ENCODE measurements at places on chromosomes 6 and 20.

DNA sequence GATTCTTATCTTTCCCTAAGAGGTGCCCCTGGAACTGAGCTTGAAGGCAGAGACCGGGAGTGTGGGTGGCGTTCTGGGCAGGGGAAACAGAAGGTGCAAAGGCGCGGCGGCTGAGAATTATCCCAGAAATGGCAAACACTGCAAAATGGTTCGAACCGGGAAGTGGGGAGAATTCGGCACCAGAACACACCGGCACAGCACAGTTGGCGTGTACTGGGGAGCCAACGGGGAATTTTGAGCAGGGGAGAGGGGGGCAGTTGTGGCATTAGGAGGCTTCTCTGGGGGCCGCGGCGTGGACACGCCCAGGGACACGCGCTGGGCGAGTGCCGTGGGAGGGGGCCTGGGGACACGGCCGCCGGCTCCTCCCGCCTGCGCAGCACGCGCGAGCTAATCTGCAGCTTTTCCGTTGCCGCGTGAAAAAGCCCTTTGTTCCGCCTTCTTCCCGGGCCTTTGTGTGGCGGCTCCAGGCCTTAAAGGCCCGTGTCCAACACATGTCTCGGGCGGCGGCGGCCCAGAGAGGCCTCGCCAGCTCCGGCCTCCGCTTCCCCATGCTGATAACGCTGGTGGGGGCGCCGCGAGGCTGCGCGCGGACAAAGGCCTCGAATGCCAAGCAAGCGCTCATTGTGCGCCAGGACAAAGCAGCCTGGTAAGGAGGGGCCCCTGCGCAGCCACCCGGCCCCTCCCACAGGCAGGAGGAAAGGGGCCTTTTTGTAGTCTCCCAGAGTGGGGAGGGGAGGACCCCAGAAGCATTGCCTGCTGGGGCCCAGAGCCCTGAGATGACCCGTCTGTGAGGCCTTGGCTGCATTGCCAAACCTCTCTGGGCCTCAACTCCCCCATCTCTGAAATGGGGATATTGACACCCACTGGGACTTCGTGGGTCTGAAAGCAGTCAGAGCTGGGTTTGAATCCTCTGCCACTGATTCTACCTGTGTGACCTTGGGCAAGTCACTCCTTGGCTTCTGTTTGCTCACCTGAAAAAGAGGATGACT lies 82.8 kb downstream of the CD40 start:
- no peak for DNase-seq

DNA sequence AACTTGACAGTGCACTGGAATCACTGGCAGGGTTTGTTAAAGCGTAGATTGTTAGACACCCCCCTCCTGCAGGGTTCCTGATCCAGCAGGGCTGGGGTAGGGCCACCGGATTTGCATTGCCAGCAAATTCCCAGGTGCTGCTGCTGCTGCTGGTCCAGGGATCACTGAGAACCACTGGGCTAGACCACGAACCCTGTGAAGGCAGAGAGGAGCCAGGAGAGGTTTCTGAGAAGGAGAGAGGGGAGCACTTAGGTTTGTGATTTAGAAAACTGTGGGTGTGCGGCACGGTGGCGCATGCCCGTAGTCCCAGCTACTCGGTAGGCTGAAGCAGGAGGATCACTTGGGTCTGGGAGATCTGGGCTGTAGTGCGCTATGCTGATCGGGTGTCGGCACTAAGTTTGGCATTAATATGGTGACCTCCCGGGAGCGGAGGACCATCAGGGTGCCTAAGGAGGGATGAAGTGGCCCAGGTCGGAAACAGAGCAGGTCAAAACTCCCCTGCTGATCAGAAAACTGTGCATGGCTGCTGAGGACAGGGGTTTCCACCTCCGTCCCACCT lies 53.6 kb upstream of the FAM83D start:
- DNase-seq: peak; percentile 48

- no peak for DNase-seq
These were observed 5.5 kb upstream of the HDDC2 start for GRCh38 chr6:125307150-125307838.

- DNase-seq: no peak
These were observed 62.4 kb downstream of the APCDD1L start for GRCh38 chr20:58452667-58453255.

GRCh38 chr20:40427026-40427425 lies 262.0 kb downstream of the MAFB start:
- DNase-seq: no peak

DNA sequence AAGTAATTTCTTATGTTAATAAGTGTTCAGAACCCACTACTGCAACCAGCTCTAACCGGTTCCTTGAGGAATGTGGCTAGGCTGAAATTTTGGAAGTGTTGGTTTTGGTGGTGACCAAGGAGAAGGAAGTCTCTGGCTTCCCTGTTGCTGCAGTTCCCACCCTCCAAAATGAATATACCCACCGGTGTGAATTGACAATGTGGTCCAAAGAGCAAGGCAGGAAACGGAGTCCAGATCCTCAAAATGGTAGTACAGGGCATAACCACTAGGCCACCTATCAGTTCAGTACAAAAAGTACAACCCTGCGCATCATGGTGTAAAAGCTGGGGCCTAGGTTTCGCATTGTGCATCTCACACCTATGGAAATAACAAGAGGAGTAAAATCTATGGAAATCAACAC lies 2.8 kb downstream of the ADNP start:
- no peak for DNase-seq

GRCh38 chr6:170272341-170273065 lies 18.4 kb downstream of the DLL1 start:
- no peak for DNase-seq

DNA sequence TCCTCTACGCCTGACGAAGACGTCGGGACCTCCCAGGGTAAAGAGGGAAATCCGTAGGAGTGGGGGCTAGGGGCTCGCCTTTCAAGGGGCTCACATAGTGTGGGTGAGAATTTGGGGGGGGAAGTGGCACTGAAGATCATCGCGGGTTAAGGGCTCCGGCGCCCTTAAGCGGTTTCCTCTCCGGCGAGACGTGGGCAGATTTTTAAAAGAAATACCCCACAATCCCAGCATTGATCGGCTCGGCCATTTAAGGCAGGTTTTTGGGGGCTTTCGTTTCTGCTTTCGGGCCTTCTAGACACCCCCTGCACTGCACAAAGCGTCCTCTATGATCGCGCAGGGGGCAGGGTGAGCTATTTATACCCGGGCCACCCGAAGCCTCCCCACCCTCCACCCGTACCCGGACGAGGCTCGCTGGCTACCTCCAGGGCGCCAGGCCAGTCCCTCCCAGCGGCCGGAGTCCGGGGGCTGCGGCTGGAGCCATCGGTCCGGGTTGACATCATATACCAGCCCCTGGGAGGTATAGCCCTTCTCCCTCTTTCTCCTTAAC lies 1.2 kb downstream of the NKX2-2 start:
- no peak for DNase-seq

DNA sequence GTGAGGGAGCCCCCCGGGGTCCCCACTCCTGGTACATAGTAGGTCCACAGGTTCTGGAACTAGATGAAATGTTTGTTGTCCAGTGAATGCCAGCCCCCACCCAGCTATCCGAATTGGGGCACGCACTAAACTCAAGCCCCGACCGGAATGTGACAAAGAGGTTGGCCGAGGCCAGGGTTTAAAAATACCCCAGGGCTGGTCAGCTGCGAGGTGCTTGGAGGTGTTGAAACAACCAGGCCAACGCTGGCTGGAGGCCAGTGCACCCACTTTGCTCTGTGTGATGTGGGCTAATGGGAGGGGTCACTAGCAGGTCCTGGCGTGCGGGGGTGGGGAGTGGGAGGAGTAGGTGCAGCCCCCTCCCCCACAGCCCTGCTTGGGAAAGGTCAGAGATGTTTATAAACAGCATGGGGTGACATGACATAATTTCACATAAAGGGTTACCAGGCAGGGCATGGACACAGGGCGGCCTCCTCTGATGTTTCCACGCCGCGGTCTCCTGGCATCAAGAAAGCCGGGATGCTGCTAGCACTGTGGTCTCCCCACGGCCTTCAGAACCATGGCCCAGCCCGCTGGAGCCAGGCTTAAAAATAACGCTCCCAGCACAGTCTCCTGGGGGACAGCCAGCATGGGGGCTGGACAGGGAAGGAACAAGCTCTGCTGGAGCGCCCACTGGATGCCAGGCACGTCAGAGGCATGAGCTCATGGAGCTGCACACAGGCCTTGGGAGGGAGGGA lies 111.2 kb upstream of the PTPN1 start:
- DNase-seq: no peak

All from stimulated activated CD4-positive, alpha-beta T cell treated with anti-CD3 and anti-CD28 coated beads, Interleukin-15, amount 100 ng/mL, for 24 hours (primary cell).